ENCODE measurements at places on chromosomes 16 and 17.

GRCh38 chr17:18235743-18236256 is 10.4 kb downstream of the LLGL1 start:
- DNase-seq = no peak

DNA sequence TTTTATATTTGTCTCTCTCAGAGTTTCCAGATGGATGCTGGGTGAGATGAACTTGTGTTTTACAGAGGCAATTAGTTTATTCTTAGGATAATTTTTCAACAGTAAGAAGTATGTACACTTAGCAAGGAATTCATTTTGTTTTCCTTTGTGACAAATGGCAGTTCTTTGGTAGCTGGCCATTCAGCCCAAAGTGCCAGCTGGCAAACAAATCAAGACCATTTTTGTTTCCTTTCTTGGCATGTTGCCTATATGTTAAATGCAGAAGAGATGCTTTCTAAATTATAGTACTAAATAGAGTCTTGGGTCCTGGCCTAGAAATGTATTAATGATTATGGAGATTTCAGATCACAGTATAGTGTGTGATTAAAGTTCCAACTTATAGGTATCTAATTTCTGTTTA is 337.1 kb downstream of the CNTNAP4 start:
- DNase-seq = no peak

DNA sequence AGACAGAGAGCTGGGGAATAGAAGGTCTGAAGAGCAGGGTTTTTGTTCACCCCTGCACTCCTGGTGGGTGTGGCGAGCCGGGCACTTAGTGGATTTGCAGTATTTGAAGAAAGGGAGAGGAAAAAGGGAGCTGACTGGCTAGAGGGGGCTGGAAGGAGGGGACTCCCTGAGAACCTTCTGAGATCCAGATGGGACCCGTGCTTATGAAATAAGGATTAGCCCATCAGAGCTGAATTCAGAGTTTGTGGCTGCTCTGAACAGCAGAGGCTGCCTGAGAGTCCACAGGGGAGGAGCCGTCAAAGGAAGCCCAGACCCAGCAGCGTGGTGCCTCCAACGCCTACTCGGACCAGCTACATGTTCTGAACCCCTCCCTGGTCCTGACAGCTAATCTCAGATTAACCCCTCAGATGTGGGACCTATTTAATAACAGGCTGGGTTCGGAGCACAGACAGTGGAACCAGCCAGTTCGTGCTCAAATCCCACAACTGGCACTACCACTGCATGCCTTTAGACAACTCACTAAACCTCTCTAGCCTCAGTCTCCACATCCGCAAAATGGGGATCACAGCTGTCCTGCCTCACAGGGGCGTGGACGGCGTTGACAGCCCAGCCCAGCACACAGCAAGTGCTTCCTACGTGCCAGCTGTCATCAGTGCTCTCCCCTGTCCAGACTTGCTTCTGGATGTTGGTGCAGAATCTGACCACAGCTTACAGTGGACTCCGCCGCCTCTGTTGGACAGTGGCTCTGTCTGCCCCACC is 70.6 kb downstream of the DYNLRB2 start:
- DNase-seq = no peak

GRCh38 chr16:16150117-16150877 is 73.0 kb downstream of the ABCC6 start:
- no peak for DNase-seq

DNA sequence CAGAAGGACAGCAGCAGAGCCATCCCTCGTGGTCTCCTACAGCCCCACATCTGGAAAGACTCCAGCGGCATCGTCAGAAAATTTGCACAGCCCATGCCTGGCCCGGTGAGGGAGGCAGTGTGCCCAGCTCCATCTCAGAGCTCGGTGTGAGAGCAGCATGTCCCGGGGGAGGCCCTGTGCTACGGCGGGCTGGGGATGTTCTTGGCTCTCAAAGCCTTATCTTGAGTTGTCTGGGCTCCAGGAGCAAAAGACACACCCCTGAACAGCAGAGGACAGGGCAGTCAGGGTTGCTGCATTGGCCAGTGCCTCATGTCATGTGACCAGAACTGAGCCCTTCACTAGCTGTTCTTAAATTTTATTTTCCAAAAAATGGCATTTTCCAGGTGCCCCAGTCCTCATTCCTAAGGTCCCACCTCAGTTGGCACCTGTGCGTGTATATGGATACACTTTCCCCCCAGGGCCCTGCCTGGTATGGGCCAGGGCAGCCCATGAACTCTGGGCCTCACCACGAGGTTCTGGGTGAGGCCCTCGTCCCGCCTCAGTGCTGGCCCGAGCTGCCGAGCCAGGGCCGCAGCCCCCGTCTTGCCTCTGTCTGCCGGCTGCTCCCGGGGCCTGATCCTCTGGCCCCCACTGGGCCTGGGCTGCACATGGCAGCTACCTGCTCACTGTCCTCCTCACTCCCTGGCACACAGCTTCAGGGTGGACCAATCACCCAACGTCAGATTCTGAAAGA is 3.0 kb downstream of the NUDT16L1 start:
- DNase-seq = no peak

Measured in CD4-positive, alpha-beta T cell treated with Interleukin-17A for 4 hours (primary cell).